ENCODE measurements at places on chromosomes 2 and 18.

DNA sequence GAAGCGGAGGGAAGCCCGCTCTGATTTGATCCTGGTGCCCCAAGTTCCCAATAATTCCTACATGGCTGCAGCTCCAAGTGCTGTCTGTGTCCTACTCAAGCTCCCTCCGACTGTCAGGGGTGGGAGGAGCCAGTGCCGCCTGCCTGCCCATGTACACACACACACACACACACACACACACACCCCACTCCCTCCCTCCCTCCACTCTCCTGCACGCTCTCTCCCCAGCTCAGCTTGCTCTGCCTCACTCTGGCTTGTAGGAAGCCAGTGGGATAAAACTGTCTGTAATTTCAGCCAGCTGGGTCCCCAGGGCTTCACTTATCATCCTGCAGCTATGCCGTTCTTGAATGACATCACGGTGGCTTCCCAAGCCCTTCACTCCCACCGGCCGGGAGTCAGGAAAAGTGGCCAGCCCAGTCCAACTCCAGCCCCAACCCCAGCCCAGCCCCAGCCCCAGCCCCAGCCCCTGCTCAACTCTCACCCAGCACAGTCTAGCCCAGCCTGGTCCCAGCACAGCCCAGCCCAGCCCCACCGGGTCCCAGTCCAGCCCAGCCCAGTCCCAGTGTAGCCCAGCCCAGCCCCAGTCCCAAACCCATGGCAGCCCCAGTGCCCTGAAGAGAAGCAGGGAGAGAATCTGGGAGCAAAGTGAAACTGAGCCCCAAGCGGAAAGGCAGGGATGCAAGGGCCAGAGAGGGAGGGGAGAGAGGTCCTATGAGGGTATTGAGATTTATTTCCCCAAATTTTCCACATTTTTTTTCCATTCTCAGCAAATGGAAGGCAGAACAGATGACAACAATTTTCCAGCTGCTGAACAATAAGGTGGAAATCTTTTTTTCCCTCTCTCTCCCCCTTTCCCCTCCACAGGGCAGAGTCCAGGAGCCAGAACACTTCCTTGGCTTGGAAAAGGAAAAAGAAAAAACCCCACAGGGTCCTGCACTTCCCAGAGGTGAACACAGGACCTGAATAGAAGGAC lies 144.0 kb downstream of the TNS1 start:
- no peak for DNase-seq

DNA sequence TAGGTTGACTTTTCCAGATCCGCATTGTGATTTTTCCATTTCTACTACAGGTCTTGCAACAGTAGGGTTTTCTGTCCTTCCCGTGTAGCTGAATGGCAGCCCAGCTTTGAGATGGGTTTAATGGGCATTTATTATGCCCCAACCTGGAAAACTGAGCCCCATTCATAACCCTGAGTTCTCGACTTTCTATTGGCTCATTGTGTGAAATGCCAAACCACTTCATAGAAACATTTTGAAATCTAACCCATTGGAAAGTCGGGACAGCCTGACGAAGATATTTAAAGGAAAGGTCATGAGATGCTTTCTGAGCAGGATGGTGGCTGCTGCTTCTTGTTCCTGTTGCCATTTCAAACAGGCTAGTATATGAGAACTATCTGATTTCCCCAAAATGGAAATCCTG lies 203.5 kb downstream of the ZFP36L2 start:
- DNase-seq = no peak

GRCh38 chr2:144181001-144181400 lies 338.9 kb downstream of the ZEB2 start:
- DNase-seq = no peak

DNA sequence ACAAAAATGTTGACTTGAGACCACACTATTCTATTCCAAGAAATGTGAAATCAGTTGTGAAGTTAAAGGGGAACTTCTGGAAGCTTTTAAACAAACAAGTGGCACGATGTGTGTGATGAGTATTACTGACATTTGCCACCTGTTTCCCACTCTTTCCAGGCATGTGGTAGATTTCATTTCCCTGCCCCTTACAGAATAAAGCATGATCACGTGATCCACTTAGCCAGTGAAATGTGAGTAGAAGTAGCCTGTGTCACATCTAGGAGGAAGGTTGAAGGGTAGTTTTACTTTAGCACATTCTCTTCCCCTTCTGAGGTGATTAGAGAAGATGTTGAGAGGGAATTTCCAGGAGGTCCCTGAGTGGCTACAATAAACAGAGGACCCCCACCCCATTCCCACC lies 3.8 kb downstream of the COL4A4 start:
- DNase-seq = no peak

DNA sequence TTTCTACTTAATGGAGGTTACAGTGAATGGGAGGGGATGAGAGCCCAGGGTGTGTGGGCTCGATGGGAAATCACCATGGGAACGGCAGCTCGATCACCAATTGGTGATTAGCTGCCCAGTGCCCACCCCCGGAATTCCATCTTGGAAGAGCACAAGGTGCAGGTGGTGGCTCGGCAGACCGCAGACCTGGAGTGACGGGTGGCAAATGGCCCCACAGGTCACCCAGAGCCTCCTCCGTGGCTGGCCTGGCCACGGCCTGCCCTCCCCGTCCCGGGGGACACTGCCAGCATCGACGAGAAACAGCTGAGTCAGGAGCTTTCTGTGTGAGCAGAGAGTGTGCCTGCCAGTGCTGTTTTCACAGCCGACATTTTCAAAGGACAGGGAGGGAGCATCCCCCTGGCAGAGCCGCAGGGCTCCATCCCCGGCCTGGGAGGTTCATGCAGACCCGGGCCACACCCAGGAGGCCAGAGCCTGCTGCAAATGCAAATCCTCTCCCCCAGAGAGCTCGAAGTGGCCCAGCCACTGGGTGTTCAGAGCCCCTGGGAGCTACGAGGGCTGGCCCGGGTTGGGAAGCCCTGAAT lies 176.4 kb upstream of the MYT1L start:
- no peak for DNase-seq

- DNase-seq = no peak
Observed at GRCh38 chr18:25250474-25250851, 101.5 kb downstream of the ZNF521 start.

DNA sequence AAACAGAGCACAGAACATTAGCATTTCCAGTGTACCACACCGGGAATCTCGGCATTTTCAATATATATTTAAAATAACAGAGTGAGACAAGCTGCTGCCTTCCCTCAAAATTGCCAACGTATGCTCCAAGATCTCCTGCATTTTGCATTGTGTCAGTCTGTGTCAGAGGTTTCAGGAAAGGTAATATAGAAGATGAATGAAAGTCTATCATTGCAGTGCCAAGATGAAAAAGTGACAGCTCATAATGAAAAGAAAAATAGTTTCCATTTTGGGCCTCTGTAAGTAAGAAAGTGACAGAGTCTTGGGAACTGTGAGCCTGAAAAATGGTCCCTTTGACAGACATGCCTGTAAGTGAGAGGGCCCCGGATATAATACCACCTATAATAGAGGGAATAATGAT lies 297.8 kb upstream of the PIK3C3 start:
- DNase-seq = no peak

DNA sequence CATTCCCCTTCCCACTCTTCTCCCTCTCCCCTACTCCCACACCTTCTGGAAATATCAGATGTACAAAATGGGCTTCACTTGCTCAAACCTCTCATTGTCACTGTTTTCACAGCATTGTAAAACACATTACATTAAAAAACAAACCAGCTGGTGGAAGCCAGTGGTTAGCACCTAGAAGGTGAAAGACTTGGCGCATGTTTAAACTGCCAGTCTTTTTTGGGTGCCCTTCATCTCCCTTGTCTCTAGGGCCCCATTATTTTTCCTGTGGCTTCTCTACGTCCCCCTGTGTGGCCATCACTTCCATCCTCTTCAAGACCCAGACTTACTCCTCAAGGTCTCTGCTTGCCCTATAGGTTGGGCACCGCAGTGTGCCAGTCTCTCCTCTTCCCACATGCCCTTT lies 34.9 kb downstream of the MGAT5 start:
- no peak for DNase-seq

GRCh38 chr2:65557616-65558573 lies 125.5 kb upstream of the SPRED2 start:
- DNase-seq = no peak

- DNase-seq = no peak
Observed at GRCh38 chr18:73826098-73826497, 321.5 kb downstream of the FBXO15 start.

GRCh38 chr2:68653034-68653433 lies 9.7 kb downstream of the PROKR1 start:
- no peak for DNase-seq

- DNase-seq = no peak
Observed at GRCh38 chr2:53519918-53520841, 247.4 kb upstream of the CHAC2 start.

DNA sequence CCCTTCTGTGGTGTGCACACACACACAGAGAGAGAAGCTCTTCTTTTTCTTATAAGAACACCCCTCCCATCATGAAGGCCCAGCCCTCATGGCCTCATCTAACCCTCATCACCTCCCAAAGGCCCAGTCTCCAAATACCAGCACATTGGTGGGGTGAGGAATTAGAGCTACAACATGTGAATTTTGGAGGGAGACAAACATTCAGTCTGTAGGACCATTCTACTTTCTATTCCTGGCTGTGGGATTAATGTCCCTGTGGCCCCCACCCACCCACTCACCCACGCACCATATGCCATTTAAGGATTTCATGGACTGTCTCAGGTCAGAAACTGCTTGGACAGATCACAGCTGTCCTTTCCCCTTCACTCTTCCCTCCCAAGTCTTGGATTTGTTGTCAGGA lies 190.2 kb downstream of the GBX2 start:
- no peak for DNase-seq

DNA sequence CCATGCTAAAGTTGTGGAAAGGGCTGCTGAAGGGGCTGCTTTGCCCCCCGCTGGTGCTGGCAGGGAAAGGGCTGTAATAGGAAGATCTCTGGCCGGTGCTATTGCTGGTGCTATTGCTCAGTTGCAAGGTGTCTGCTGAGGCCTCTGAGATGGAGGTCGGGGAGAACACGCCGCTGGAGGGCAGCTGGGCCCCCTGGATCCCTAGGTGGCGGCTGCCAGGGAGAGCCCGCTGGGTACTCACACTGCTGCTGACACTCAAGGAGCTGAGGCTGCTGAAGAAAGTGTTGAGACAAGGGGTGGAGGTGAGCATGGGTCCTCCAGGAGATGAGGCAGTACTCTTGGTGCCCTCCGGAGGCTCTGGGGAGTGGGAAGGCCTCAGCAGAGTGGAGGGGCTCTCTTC lies 4.2 kb downstream of the FOXI3 start:
- no peak for DNase-seq

DNA sequence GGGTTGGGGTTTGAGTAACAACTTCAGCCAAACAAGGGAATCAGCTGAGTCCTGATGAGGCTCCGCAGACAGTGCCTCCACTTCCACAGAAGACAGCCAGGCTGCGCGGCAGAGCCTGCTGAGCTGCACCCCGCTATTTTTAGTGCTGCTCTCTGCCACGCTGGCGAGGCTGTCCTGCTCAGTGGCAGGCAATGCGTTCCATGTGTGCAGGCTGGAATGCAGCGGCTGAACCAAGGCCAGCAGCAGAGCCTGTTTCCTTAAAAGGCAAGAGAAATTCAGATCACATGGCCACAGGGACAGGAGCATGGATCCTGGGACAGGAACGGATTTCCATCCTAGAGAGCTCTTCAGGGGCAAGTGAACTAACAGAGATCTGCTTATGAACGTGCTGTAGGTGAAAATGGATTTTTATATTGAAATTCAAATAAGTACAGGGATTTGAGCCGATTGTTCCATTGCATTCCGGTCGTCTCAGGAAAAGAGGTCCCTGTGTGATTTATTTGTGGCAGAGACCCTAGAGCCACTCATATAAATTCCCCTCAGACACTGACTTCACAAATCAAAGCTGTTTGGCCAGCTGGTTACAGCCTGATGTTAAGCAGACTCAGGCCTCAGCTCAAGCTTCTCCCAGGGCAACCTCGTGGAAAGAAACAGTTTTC lies 98.7 kb downstream of the COL6A3 start:
- peak; percentile 19 for DNase-seq

GRCh38 chr2:165113414-165113813 lies 90.4 kb downstream of the SCN3A start:
- DNase-seq = no peak

DNA sequence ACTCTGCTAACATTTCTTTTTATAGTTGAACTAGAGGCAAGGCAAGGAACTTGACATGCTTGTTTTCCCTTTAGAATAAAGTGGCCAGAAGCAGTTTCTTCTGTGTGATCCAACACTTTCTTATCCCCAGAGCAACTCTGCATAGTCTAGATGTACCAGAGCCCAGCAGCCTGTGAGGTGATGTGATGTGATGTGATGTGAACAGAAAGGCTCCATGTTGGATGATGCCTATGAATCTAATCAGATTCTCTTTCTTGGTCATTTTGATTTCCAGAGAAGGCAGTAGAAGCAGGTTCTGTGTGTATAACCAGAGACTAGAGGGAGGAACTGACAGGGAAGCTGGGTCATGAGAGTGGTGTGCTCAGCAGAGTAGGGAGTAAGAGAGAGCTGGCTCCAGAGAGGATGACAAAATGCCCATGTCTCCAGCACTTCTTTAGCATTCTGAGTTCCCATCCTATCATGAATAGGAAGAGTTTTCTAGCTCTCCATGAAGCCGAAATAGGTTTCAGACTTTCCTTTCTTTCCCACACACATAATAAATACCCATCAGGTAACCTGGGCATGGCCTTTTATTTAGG lies 31.0 kb upstream of the PTH2R start:
- DNase-seq = no peak

GRCh38 chr2:37656512-37657423 lies 14.7 kb downstream of the CDC42EP3 start:
- no peak for DNase-seq

GRCh38 chr2:127807678-127808353 lies 3.2 kb downstream of the WDR33 start:
- DNase-seq = no peak

DNA sequence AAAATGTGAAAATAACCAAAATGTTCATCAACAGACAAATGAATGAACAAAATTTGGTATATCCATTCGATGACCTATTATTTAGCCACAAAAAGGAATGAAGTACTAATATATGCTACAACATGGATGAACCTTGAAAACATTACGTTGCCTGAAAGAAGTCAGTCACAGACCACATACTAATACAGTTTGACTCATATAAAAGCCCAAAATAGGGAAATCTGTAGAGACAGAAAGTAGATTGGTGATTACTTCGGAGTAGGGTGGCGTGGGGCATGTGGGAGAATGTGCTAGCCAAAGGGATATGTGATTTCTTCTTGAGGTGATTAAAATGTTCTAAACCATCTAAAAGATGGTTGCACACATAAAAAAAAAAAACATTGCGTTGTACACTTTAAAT lies 44.2 kb upstream of the PPM1B start:
- no peak for DNase-seq

GRCh38 chr2:42959234-42960001 lies 167.0 kb upstream of the HAAO start:
- no peak for DNase-seq

DNA sequence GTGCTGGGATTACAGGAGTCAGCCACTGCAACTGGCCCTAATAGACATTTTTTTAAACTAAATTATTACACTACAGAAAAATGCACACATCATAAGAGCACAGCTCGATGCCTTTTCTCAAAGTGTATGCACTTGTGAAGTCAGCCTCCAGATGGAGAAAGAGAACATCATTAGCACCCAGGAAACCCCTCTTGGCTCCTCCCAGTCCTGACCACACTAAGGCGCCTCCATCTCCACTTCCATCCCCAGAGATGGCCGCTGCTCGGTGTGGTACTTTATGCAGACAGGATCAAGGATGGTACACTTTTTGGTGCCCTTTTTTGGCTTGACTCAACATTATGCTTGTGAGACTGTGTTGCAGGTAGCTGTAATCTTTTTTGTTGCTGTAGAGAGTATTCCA lies 34.8 kb downstream of the RRM2 start:
- DNase-seq = no peak

Data from H54 (cell line).